ENCODE measurements at places on chromosomes 3 and 15.

GRCh38 chr15:61195116-61196002 lies 33.7 kb downstream of the RORA start:
- no peak for ATAC-seq

- no peak for ATAC-seq
These were observed 12.6 kb upstream of the LCTL start for GRCh38 chr15:66578286-66578875.

DNA sequence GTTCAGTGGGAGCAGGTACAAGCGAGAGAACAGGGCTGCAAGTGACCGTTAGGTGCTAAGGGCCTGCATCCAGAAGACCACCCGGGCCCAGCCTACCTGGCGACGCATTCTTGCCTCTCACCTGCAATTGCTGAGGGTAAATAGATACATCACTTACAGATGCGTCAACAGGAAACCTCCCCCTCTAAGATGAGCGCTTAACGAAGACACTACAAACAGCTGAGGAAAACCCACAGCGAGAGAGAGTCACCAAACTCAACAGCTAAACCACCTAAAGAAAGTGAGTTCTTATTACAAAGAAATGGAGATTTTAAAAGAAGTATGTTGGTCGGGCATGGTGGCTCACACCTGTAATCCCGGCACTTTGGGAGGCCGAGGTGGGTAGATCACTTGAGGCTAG lies 157.9 kb downstream of the CHSY1 start:
- ATAC-seq, result no peak

GRCh38 chr3:64042952-64043351 lies 19.7 kb upstream of the PSMD6 start:
- ATAC-seq, result no peak

DNA sequence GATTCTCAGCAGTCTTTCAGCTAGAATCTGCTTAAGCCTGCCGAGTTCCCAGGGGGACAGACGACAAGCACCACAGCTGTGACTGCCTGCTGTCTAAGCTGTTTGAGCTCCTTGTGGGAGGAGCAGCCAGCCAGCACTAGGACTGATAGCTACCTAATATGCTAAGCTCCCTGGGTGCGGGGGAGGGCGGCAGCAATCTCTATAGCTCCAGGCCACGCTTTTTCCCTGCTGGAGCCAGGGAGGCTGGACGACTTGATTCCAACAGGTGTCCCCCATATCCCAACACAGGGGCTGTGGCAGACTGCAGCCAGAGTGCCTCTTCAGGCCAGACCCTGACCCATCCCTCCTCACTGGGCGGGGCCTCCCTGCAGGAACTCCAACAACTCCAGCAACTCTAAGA lies 134.1 kb upstream of the ARPP21 start:
- ATAC-seq, result peak; percentile 100

DNA sequence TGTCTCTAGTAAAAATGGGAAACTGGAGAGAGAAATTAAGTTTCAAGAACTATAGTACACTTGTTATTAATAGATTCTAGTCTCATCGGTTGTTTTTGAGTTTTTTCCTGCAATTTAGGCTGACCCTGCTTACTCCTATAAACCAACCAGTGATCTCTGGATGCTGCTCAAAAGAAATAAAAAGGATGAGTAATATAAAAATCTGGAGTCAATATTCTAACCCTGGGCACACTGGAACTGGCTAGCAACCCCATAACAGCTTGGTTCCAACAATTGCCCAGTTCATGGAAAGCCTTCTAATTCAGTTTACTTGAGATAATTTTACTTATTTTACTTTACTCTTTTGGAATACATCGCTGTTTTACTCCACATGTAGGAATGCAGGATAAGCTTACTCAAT lies 211.6 kb downstream of the GBE1 start:
- ATAC-seq, result no peak

DNA sequence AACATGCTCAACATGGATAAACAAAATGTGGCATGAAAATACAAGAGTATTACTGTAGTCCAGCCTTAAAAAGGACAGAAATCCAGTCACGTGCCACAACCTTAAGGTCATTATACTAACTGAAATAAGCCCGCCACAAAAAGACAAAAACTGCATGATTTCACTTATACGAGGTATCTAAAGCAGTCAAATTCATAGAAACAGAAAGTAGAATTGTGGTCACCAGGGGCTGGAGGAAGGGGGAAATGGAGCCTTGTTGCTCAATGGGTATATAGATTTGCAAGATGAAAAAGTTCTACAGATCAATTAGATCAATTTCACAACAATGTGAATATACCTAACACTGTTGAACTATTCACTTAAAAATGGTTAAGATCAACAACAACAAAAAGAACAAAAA lies 7.4 kb downstream of the GLB1 start:
- no peak for ATAC-seq

- ATAC-seq, result no peak
These were observed 357.6 kb upstream of the CFAP20DC start for GRCh38 chr3:59407425-59407824.

DNA sequence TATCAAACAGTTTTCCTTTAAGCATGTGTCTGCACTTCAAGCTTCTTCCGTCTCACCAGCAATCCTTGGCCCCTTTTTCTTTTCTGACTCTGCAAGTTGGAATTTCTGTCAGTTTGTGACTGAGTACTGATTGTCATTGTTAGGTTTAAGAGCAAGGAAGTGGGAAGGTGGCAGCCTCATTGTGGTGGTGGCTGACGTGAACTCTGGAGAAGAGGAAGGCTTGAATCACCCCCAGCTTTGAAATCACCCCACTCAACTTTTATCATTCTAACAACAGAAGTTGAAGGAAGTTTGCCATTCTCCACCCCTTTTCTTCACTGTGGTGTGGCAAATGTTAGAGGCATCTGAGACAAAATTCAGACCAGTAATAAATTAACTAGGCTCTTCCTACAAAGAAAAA lies 231.6 kb upstream of the AGTR1 start:
- no peak for ATAC-seq

DNA sequence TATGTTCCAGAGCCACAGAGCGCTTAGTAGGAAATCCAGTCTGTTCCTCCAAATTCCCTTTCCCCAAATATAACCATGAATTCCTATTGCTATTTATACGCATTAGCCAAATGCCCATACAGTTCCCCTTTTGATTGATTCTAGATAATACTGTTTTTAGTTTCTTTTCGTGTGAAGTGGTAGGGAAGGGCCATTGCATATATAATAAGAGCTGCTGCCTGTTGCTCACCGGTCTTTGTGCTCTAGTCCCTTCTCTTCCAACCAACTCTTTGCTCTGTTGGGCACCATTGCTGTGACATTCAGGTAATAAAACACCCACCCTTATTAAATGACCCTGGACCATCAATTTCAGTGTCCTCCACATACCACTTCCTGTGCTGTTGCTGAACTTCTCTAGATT lies 379.9 kb upstream of the KCNMB2 start:
- ATAC-seq, result no peak

DNA sequence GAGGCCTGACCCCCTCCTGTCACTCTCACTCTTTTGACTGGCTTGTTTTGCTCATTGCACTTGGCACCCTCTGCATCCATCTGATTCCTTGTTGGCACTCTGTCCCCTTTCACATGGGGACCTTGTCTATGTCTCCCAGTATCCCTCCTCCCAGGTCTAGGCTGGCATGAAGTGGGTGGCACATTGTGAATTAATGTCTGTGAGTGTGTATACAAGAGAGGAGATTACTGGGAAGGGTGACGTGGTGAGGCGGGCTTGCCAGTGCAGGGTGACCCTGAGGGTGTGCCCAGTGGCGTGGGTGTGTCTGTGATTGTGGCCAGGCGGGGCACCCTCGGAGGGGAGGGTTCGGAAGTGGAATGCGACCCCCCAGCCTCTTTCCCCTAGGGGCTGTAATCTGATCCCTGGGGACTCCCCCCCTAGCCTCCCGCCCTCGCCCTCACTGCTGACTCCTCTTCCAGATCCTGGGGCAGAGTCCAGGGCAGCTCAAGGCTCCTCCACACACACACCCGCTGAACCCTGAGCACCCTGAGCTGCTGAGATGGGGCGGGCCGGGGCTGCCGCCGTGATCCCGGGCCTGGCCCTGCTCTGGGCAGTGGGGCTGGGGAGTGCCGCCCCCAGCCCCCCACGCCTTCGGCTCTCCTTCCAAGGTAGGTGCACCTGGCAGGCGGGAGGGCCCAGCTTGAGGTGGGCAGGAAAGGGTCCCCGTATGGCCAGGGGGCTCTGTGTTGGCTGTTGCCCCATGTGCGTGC lies at the start of gene SEMA3B:
TSS of gene SEMA3B (plus strand) at position 445 of the 749 bp plus-strand sequence. CDS start at position 539, 94 bp downstream.
- peak; percentile 42 for ATAC-seq

GRCh38 chr3:160210799-160211221 lies 14.4 kb upstream of the C3orf80 start:
- ATAC-seq, result no peak
